ENCODE measurements at places on chromosomes 2 and 18.

DNA sequence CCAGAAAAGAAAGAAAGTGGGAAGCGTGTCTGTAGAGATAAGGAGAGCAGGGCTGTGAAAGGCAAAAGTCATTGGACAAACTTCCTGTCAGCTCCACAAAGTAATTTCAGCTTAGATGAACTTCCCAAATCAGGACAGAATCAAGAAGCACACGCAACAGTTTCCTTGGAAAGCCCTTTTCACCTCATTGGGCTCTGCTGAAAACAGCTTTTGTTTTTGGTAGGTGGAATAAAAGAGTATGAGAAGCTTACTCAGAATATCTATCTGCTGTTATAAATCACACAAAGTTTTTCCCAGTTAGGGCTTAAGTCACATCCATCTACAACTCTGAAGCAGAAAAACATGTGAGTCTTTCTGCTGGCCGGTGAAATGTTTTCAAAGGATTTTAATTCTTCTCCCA lies 42.4 kb upstream of the EFEMP1 start:
- DNase-seq = no peak

- DNase-seq = no peak
These were observed 315.2 kb downstream of the TDRD15 start for GRCh38 chr2:21438949-21439348.

DNA sequence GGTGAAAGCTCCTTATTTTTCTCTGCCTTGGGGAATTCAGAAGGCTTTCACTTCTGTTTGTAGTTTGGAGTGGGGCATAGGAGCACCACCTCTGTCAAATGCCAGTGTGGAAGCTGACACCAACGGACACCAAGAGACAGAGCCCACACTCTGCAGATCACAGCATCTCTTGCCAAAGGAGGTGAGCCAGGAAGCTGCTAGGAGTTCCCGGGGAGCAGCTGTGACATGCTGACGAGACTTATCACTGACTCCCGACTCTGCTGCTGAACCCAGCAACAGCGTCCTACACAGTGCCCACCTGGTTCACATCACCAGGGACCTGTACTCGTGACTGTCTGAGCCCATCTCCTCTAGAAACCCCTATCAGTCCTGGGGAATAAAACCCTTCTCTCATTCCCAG lies 8.1 kb downstream of the TEX51 start:
- no peak for DNase-seq

DNA sequence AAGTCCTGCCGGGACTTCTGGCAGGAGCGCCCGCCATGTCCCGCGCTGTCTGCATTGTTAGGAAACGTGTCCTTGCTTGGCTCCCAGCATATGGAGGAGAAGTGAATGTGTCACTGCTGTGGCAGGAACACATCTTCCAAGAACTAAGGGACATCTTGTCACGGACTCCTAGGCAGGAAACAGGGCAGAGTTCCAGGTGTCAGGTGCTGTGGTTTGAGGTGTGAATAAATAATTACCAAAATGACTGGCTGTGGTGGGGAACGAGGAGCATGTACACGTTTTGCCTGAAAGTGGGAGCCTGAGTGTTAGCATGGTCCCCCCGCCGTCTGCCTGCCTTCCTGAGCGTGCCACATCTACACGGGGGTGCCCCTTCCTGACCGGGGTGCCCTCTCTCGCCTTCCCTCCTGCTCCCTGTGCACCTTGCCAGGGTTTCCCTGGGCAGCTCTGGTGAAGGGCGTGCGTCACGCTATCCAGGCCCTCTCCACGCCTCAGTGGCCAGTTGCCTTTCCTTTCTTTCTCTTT lies 237.5 kb downstream of the LDLRAD4 start:
- DNase-seq = no peak

DNA sequence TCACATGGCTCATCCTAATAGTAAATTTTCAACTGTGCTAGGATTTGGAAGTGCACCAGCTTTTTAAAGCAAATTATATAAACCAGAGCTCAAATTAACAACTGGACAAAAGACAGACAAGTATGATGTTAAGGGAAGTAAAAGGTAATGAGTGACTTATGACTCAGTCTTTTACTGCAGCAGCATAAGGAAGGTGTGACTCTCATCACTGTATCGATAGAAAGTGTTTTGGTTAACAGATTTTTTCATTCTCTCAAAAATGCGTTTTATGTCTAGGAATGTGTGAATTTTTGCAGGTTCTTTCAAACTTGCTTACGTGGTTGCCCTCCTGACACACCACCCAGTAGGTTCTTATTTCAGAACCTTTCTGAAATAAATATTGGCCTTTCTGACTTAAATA lies 244.2 kb upstream of the BOD1L2 start:
- no peak for DNase-seq

GRCh38 chr18:8480506-8481328 lies 128.5 kb upstream of the RAB12 start:
- DNase-seq = no peak

DNA sequence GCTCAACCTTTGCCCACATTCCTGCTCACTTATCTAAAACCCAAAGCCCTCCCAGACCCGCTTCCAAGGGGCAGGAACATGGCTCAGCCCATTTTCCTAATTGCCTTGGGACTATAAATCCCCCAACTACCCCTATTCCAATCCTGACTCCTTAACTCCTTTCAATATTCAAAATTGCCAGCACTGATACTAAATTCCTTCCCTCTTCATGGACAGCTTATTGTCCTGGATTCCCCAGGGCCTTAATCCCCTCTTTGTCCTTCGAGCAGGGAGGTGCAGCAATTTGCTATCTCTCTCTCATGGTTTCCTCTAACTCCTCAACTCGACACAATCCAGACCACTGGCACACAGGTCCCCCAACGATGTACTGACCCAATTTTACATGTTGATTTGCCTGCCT lies 99.1 kb downstream of the SLC25A12 start:
- DNase-seq = no peak

- DNase-seq = no peak
These were observed 91.2 kb downstream of the NCKAP5 start for GRCh38 chr2:133476931-133477615.

GRCh38 chr2:201116959-201117734 lies 1.2 kb downstream of the CFLAR start:
- DNase-seq = no peak

GRCh38 chr2:236971131-236971821 lies 114.4 kb upstream of the COPS8 start:
- DNase-seq = no peak

DNA sequence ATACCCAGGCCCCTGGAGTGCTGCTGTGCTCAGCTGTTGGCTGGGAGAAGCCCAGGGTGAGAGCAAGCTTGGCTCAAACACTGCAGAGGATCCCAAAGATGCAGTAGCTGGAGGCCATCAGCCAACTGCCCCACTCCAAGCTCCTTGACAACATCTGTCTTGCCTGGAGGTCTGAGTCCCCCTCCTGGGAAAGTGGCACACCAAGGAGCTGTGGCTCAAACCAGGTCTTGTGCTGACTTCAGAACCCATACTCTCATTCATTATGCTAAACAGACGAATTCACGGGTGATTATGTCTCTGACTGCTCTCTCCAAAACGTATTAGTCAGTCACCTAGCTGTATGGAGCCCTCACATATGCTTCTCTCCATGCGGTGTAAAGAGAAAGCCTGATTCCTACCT lies 206.1 kb downstream of the TTC32 start:
- DNase-seq = no peak

DNA sequence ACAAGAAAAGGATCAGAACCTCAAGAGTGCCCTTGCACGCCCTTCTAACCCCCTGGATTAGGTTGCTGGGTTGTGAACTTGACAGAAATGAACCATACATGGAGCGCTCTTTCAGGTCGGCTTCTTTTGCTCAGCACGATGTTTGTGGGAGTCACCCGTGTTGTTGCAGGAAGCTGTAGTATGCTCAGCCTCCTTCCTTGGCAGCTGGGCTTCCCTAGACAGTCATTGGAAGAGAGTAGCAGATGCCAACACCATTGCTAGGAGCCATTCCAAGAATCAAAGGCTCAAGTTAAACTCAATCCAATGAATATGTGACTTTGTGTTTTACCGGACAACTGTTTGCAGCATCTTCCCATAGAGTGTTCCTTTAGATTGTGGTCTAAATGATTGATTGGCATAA lies 47.0 kb downstream of the RAB12 start:
- no peak for DNase-seq

DNA sequence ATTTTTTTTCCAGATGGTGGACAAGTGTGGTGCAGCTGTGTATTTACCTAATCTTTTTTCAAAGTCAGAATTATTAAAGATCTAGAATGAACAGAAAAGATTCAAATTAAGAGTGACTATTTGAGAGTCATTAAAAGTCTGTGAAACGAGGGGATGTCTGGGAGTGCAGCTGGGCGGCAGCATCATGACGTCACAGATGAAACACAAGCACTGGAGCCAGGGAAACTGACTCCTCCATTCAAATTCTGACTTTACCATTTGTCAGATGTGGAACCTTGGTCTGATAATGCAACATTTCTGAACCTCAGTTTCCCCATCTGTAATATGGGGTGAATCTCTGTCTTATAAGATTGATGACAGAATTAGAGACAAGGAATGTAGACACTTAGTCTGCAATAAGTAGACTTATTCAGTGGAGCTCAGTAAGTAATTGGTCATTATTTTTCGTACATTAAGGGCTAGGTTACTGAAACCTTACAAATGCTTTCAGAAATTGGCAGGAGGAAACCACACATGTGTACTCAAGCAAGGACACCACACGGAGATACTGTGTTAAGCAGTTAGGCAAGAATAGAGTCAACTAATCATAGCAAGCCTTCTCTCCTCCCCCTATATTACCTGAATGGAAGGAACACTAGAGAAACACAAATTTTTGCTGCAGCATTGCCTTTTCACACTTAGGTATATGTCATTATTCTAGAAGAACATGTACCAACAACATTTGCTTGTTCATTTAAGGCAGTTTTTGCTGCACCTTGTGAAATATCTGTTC lies 27.8 kb upstream of the CXXC1 start:
- no peak for DNase-seq

GRCh38 chr2:116810071-116810470 lies 1004.4 kb upstream of the DDX18 start:
- no peak for DNase-seq

GRCh38 chr2:196939371-196939770 lies 12.9 kb upstream of the PGAP1 start:
- DNase-seq = no peak

- DNase-seq = no peak
These were observed 15.3 kb upstream of the PTPN4 start for GRCh38 chr2:119744335-119744939.

DNA sequence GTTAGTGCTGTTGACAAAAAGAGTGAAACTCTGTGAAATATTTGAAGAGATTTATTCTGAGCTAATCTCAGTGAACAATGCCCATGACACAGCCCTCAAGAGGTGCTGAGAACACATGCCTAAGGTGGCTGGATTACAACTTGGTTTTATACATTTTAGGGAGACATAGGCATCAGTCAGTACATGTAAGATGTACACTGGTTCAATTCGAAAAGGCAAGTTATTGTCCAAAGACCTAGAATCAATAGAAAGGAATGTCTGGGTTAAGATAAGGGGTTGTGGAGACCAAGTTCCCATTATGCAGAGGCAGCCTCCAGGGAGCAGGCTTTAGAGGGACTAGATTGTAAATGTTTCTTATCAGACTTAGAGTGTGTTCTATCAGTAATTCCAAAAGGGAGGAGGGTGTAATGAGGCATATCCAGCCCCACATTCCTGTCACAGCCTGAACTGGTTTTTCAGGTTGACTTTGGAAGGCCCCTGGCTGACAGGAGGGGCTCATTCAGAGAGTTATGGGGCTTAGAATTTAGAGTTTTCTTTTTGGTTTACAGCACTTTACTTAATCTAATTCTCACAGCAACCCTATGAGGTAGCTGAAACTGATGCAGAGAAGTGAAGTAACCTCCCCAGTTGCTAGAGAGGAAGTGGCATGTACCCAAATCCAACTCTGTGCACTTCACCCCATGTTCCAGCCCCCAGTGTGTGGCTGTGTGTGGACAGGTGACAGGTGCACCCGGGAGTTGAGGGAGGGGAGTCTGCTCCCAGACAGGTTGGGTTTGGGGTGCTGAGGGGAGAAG lies 28.3 kb upstream of the ASAP2 start:
- DNase-seq = no peak

DNA sequence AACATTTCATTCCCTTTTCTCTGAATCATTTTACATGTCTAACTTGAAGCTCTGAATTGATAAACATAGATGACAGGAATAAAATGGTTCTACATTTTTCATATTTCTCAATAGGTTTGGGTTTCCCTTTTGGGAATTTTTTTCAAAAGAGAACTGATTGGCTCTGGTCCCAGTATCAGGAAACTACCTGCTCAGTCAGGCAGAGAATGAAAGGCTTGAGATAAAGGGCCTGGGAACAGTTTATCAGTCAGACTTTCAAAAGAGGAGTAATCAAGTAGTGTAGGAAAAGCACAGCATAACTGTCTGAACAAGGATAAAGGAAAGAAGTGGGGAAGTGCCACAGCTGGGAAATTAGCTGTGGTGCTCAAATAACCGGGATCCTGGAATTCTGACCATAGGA lies 28.3 kb upstream of the CCL20 start:
- no peak for DNase-seq

Measured in stimulated activated CD4-positive, alpha-beta T cell treated with anti-CD3 and anti-CD28 coated beads, Interleukin-1b, Interleukin-23, amount 100 ng/mL, for 1 hour (primary cell).